ENCODE measurements at places on chromosomes 5 and 9.

GRCh38 chr9:113416149-113416721 lies 5.7 kb downstream of the C9orf43 start:
- DNase-seq: no peak

DNA sequence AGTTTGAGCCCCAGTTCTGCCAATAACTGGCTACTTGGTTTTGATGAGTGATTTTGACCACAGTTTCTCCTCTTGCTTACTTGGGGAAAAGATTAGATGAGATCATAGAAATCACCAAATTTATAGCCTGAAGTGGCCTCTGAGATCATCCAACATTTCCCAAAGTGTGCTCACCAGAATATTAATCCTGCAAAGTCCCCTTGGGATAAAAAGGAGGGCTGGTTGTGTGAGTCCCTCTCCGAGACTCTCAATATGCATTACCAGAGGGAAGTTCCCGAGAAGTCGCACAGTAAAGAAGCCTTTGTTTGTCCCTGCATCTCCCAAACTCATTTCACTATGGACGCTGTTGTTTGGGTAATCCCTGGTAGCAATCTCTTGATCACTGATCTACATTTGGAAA lies 88.4 kb upstream of the ADRA1B start:
- no peak for DNase-seq

- peak; percentile 90 for DNase-seq
Observed at GRCh38 chr9:120735415-120736126, 21.3 kb upstream of the MEGF9 start.

- DNase-seq: no peak
Observed at GRCh38 chr9:86885232-86885631, 62.1 kb downstream of the GAS1 start.

GRCh38 chr5:150428106-150428876 lies 15.6 kb upstream of the CD74 start:
- peak; percentile 64 for DNase-seq

GRCh38 chr5:109922381-109922995 lies 232.8 kb downstream of the MAN2A1 start:
- DNase-seq: no peak

DNA sequence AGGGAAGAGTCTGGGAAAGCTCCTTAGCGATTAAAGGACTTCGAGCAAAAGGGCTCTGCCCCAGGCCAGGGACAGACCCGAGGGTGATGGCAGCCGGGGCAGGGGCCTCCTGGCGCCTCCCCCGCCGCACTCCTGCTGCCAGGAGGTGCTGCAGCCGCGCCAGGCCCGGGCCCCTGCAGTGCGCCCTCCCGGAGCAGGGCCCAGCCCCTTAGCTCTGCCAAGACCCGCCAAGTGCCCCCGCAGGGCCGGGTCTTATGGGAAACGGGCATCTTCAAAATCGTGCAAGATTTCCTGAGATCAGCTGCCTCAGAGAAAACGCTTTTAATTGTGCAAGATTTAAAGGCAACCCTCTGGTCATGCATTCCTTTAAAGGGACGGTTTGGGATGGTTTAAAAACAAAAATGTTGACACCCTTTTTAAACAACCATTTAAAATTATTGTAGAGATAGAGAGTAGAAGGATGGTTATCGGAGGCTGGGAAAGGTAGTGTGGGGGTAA lies 52.4 kb downstream of the CDC14B start:
- DNase-seq: peak; percentile 28

GRCh38 chr9:6758498-6759184 lies 868 bp downstream of the KDM4C start:
- DNase-seq: peak; percentile 49

DNA sequence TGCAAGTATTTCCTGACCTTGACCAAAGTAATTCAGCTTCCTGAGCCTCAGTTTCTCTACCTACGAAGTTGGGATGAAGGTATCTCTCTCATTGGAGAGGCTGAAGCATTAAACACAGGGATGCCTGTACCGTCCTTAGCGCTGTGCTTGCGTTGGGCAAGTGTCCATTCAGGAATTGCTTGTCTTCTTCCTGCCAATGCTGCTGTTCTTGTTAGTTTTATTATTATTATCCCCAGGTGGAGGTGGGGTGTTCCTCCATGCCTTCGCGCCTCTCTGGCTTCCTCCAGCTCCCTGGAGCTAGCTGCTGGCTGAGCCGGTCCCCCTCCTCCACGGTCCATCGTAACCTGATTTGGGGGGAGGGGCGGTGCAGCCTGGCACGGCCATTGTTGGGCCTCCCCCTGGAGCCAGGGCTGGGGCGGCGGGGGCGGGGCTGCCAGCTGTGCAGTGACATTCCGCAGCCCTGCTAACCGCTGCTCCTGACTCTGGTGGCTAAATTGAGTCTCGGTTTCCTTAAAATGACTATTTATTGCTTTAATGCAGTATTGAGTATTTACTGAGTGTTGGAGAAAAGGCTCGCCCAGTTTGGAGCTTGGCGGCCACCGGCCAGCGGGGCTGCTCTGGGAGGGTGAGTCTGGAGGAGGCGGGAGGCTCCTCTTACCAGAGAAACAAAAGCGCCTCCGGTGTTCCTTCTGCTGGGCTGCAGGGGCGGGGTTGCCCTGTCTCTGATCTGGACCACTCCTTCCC lies 51.3 kb downstream of the LMX1B start:
- no peak for DNase-seq

DNA sequence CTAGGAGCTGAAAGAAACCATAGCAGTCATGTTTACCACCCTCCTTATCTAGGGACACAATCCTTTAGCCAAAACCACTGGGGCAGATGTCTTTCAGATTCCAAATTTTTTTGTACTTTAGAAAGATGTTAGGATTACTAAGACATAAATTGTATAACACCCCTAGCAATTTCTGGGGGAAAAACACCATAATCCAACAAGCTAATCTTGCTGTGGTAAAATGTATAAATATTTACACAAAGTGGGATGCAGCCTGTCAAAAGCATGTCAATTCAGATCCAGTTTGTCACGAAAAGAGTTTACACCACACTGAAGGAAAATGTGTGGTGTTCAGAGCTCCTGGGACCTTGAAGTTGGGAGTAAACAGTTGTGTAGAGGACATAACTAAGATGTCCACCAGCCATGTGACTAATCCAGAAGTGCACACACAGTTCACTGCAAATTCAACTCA lies 274.3 kb downstream of the ADAMTSL1 start:
- DNase-seq: no peak

- no peak for DNase-seq
Observed at GRCh38 chr5:142087920-142088679, 20.5 kb upstream of the NDFIP1 start.

DNA sequence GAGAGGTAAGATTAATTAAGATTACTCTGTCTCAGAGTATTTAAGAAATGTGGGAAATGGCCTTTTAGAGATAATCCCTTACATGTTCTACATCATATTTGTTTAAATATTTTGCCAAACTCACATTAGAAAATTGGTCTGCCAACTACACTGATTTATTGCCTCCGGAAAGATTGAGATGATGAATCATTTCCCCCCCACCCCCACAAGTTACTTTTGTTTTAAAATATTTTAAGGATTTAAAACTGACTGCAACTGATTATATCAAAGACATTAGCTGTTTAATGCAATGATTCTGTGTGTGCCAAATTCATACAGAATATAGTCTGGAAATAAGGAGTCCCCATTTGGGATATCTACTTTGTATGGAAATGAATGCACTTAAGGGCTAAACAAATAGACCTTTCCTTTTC lies 674.4 kb downstream of the PRR16 start:
- peak; percentile 18 for DNase-seq

- DNase-seq: no peak
Observed at GRCh38 chr5:60829490-60830266, 14.4 kb downstream of the ELOVL7 start.

GRCh38 chr5:141703133-141703561 lies 21.1 kb upstream of the ARAP3 start:
- DNase-seq: no peak

DNA sequence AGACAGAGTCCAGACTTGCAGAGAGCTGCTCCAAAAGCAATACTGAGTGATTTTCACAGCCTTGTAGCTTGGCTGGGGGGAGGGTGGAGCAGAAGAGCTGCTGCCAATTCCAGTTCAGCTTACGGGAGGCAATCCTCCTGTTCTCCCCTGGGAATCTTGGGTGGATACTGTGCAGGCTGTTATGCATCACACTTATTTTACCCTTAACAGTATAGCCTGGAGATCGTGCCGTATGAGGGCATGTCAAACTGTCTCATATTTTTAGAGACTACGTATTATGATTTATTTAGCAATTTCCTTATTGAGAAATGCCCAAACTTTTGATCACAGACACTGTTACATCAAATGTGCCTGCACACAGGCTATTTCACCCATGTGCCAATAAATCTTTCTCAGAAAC lies 85.2 kb downstream of the BASP1 start:
- peak; percentile 71 for DNase-seq

GRCh38 chr9:129697656-129698253 lies 32.3 kb downstream of the PRRX2 start:
- peak; percentile 52 for DNase-seq

- DNase-seq: no peak
Observed at GRCh38 chr9:78112406-78112805, 80.8 kb upstream of the GNAQ start.

GRCh38 chr9:13278368-13279246 lies 885 bp downstream of the MPDZ start:
- DNase-seq: peak; percentile 89

DNA sequence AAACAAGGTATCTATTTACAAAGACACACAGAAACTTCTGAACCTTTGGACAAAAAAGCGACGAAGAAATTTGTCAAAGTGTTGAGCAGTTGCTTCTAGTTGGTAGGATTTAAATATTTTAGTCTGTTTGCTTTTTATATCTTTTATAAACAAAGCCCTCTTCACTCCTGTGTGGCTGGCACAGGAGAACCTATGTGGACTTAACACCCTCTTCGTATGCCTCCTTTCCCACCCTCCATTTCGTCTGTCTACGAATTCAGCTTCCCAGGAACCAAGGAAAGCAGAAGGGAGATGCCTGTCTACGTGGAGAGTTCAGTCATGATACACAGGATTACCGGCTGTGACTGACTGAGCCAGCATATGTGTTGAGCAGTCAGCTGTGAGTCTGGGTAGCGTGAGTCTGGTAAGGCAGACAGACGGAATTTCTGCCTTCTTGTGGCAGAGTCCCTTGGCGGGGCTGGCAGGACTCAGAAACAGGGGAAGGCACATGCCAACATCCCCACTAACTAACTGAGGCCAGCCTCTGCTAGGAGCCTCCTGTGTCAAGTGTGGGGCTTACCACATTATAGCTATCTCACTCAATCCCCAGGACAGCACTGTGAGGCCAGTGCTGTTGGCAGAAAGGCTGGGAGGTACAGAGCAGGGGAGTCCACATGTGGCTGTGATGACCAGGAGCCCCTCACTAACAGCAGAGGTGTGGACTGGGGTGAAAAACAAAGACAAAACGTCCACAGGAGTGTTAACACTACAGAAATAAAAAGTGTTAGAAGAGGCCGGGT lies 13.9 kb upstream of the ZFP62 start:
- no peak for DNase-seq
